ENCODE measurements at places on chromosomes 13 and 19.

DNA sequence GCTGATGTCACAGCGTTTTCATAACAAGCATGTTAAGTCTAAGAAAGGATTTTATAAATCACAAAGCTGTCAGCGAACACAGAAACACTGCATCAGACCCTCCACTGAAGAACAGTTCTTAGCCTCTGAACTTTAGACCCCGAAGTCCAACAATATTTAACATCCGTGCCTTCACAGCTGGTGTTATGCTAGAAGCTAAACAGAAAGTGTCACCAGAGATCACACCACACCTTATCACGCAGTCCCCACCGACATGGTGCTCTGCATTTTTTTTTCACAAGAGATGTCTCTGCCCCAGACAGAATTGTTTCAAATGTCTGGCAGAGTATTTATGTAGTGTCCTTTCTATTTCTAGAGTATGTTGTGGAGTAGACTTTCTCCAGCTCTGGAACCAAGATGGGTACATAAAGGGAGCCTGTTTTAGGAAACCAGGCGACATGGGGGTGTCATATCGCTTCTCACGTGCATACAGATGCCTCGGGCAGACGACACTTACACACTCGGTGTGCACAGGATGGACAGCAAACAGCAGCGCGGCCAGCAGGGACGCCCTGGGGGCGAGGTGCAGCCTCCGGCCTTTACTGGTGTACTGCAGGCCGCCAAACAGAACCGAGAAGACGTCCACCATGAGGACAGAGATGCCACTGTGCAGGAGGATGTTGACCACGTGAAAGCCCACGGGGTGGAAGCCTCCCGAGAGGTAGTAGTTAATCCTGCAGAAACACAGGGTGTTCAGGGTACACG, 12.0 kb downstream of the TMTC4 start:
- DNase-seq = no peak

GRCh38 chr19:33553530-33554310, 32.1 kb upstream of the PEPD start:
- DNase-seq = no peak

DNA sequence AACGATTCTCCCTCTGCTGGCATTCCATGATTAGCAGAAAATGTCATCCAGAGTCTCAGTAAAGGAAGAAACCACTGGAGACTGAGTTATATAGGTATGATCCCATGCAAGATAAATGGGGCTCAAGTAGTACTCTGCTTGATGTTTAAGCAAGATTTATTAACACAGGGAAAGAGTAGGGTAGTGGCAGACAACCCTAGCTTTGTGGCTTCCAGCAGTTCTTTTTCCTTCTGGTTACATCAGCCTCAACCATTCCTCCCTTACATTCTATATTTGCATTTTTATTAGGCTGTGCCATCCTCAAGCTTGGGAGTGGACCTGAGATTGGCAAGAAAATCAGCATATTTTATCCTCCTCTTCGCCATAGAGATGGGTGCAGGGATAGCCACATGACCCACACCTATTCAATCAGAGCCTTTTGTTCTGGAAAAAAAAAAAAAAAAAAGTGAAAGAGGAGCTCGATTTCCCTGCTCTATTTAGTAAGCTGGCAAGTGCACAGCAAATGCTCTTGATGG, 402.1 kb downstream of the ZNF536 start:
- no peak for DNase-seq

DNA sequence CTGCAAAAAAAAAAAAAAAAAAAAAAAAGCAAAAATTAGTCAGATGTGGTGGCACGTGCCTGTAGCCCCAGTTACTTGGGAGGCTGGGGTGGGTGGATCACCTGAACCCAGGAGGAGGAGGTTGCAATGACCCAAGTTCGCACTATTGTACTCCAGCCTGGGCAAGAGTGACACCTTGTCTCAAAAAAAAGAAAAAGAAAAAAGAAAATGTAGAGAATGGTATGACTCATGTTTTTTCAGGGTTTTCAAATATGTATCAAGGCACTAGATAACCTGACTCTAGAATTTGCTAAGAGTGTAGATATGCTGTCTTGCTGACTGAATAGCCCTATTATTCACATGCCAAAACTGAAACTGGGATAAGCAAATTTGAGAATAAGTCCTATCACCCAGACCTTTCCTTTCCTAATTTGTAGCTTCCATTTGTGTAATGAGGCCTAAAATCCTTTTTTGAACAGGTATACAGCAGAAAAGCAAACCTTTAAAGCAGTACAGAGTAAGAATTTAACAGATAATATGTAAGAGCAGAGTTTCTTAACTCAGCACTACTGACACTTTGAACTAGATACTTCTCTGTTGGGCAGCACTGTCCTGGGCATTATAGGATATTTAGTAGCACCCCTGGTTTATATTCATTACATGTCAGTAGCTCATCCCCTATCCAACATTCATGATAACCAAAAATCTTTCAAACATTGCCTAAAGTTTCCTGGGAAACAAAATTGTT, 108.6 kb downstream of the ELF1 start:
- DNase-seq = no peak

DNA sequence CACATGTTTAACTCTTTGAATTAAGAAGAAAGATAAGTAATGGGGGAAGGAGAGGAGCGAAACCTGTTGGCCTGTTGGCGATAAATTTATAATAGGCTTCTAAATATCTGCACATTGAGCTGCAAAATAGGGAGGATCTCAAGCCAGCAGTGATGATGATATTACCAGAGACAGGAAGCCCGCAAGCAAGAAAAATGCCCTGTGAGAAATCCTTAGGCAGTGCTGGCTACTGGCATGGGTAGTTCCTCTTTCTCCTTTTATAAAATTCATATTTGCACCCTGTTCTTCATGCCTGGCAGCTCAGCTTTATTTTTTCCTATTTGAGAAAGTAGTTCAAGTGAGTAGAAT, 858 bp upstream of the USP12 start:
- DNase-seq = no peak

DNA sequence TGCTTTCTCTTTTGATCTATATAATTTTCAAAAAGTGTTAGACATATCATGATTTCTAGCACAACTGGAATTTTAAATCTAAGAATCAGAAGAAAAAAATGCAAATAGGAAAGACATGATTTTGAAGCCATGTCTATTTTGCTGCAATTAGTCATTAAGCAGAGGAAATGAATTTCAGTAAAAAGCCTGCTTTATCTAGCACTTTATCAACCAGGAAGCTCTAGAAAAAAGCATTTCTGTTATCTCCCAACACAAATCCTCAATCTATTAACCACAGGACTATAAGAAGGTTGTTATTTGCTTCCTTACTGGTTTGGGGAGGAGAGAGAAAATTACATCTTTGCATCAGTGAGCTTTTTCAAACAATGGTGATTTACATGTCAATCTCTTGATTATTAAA, 716.7 kb downstream of the DIAPH3 start:
- DNase-seq = no peak

- no peak for DNase-seq
Measured at GRCh38 chr13:42099962-42100675, 51.7 kb downstream of the DGKH start.

GRCh38 chr13:33172911-33173310, 112.6 kb downstream of the STARD13 start:
- no peak for DNase-seq

DNA sequence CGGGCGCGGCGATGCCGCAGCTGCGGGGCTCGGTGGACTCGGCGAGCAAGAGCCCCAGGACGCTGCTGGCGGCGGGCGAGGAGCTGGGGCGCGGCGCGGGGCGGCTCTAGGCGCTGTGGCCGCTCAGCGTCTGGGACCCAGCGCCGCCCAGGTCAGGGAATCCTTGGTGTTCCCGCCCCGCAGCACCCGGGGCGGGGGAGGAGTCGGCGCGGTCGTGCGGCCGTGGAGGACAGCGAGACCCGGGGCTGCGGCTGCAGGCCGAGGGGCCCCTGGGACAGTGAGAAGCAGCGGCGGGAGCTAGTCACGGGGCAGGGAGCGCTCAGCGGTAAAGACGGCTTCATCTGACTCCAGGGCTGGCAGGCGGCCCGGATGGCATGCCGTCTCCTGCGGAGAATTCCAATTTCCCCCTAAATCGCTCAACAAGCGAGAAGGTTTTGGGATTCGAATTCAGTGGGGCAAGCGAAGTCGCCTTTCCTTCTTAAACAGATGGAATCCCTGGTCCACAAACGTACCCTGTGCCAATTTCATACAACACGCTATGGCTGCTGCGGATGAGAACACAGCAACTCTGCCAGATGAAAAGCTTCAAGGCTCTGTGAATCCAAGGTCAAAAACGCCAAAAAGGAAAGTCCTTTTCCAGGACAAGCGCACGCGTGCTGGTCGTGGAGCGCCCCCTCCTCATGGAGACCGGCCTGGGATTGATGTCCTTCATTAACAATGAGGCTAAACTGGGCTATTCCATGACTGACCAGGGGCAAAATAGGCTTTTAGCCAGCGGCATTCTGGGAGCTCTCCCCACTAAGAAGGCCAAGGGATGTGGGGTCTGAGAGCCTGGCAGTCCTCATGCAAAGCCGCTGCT, 4.2 kb upstream of the ZSCAN4 start:
- DNase-seq = peak; percentile 66

- no peak for DNase-seq
Measured at GRCh38 chr13:40334616-40335015, 331.8 kb downstream of the FOXO1 start.

DNA sequence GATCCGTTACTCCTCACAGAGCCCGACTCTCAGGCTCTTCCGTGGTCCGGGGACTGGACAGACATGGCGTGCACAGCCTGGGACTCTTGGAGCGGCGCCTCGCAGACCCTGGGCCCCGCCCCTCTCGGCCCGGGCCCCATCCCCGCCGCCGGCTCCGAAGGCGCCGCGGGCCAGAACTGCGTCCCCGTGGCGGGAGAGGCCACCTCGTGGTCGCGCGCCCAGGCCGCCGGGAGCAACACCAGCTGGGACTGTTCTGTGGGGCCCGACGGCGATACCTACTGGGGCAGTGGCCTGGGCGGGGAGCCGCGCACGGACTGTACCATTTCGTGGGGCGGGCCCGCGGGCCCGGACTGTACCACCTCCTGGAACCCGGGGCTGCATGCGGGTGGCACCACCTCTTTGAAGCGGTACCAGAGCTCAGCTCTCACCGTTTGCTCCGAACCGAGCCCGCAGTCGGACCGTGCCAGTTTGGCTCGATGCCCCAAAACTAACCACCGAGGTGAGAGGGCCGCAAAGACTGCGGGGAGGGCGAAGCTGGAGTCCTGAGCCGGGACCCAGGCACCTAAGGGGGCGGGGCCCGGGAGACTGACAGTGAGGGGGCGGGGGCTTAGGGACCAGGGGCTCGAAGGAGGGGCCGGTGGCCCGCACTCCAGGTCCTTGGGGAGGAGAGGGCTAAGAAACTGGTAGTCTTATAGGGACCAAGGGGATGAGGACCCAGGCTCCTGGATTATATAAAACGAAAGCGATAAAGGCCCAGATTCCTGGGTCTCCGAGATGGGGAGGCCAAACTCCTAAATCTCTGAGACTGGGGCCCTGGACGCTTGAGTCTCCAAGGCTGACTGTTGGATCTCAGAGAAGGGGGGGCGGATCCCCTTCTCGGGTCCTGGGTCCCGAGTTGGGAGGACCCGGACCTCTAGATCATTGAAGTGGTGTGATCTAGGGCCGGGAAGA, 2.0 kb downstream of the ETV2 start:
- peak; percentile 88 for DNase-seq

DNA sequence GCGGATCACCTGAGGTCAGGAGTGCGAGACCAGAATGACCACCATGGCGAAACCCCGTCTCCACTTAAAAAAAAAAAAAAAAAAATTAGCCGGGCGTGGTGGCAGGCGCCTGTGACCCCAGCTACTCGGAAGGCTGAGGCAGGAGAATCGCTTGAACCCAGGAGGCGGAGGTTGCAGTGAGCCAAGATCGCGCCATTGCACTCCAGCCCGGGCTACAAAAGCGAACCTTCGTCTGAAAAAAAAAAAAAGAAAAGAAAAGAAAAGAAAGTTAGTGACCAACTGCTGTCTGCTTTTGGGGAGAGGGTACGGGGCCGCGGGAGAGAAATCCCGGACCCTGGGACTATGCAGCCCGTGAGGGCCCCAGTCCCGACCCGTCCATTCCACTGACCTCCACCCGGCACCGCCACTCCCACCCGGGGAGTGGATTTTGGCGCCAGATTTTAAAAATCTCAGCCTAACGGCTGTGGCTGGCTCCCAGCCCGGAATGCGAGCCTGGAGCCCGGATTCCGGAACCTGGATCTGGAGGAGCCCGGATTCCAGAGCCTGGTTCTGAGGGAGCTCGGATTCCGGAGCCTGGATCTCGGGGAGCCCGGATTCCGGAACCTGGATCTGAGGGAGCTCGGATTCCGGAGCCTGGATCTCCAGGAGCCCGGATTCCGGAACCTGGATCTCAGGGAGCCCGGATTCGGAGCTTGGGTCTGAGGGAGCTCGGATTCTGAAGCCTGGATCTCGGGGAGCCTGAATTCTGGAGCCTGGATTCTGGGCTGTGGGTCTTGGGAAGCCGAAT, 6.1 kb upstream of the LMNB2 start:
- DNase-seq = peak; percentile 98

- DNase-seq = no peak
Measured at GRCh38 chr13:30750036-30750435, 14.7 kb downstream of the ALOX5AP start.

DNA sequence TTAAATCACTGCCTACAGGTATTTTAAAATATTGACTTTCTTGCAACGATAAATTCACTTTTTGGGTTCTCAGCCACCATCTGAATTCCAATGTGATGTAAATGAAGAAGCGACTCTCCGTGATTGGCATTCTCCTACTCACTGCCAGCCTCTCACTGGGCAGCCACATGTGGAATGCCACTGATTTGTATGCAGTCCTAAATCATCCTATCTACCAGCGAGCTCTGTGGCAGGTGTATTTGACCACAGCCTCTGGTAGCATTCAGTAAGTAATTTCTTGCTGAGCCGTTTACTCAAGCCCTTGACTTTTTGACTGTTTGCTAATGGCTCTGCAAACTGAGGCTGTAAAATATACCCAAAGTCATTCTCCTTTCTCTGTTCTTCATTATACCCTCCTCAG, 559.0 kb upstream of the SLC10A2 start:
- no peak for DNase-seq

- no peak for DNase-seq
Measured at GRCh38 chr13:76768384-76768783, 117.8 kb downstream of the KCTD12 start.

- no peak for DNase-seq
Measured at GRCh38 chr19:33780251-33780650, 16.4 kb upstream of the KCTD15 start.
